ENCODE measurements at places on chromosomes 13 and 19.

DNA sequence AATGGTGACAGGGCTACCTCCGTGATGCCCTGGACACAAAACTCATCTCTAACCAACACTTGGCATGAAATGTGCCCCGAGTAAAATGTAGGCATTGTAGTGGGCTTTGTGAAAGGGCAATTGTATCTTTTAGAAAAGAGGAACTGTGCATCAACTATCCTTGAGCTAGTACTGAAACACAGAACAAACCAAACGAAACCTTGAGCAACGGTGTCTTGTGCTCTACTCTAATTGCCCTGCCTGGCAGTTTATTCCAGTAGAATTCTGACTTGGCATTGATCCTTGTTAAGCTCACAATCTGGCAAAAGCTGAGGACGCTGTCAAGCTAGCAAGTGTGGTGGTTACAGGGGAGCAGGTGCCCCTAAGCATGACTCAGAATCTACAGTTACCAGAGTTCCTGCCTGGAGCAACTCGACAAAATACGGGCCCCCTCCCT lies 707.1 kb upstream of the SPRY2 start:
- no peak for DNase-seq

- no peak for DNase-seq
Observed at GRCh38 chr13:49622174-49622946, 5.9 kb upstream of the ARL11 start.

DNA sequence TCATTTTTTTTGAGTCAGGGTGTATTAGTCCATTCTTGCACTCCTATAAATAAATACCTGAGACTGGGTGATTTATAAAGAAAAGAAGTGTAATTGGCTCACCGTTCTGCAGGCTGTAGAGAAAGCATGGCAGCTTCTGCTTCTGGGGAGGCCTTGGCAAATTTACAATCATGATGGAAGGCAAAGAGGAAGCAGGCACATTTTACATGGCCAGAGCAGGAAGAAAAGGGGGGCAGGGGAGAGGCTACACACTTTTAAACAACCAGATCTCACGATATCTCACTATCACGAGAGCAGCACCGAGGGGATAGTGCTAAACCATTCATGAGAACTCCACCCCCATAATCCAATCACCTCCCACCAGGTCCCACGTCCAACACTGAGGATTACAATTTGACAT lies 44.5 kb upstream of the MIR17HG start:
- DNase-seq = no peak

GRCh38 chr13:39811696-39812095 lies 156.2 kb downstream of the COG6 start:
- no peak for DNase-seq

GRCh38 chr19:13729859-13730258 lies 34.5 kb upstream of the MRI1 start:
- DNase-seq = no peak

GRCh38 chr13:69828527-69828926 lies 279.1 kb upstream of the ATXN8OS start:
- no peak for DNase-seq

GRCh38 chr19:7663706-7664105 lies 5.1 kb upstream of the RETN start:
- no peak for DNase-seq

DNA sequence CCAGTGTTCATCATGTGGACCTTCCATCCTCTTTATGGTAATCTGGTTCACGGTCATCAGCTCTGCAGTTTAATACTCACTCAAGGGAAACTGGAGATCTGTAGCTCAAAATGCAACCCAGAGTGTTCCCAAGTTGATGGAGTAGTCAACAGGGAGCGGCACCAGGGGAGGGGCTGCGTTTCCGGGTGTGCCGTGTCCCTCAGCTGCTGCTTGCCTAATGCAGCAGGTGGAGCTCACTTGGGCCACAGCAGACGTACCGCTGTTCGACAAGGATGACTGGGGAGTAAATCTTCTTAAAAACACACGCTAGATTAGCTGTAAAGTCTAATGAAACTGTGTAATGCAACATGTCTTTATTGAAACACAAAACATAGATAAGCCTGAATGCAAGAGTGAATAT lies 81.1 kb downstream of the TNFSF13B start:
- DNase-seq = no peak

DNA sequence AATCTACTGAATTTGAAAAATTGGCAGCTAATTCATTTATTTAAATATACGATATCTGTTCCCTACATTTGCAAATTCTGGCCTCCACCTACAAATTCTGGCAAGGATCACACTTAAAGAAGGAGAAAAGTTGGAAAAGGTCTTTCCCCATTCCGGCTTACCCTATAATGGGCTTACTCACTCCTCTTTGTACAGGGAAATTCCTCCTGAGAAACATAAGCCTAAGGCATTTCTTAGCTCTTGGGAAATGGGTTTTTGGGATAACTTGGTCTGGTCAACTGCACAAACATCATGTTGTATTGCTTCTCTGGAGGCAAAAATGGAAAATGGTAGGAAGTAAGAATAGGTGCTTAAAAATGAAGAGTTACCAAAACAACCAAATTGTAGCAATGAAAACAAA lies 25.5 kb downstream of the KCTD12 start:
- no peak for DNase-seq

DNA sequence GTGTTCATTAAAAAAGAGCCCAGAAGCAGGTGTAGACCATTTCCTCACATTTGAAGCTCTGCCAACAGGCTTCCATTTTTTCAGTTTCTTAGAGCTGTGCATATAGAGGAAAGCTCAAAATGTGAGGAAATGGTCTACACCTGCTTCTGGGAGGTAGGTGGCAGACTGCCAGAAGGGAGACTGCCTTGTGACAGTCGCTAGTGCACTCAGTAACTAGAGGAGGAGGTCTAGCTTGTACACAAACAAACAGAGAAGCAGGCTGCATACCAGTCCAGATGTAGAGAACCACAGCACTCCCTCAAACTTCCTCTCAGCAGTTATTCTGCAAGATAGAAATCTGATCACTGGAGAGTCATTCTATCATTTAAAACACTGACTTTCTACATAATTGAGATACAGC lies 800.2 kb downstream of the EFNB2 start:
- DNase-seq = no peak

DNA sequence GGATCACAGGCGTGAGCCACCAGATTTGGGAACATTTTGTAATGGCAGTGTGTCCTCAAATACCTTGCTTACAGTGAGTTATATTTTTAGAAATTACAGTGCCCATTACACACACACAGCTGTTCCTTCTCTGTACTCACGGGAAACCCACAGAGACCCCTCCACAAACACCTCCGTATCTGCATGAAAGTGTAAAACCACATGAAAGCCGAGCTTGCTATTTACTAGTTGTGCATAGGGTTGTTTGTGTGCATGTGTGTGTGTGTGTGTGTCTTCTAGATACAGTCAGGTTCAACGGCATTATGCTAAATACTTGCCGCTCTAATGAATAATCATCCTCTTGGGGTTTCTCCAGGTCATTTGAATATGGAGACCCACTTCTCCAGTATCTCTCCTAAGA lies 22.3 kb upstream of the LILRA2 start:
- DNase-seq = no peak

- no peak for DNase-seq
Observed at GRCh38 chr19:38737281-38737865, 6.9 kb downstream of the CAPN12 start.

GRCh38 chr13:111304041-111304544 lies 16.3 kb upstream of the TEX29 start:
- no peak for DNase-seq

GRCh38 chr19:11464333-11465265 lies 16.2 kb downstream of the ELAVL3 start:
- DNase-seq = no peak

- no peak for DNase-seq
Observed at GRCh38 chr19:2254064-2254872, 1.9 kb downstream of the JSRP1 start.

- DNase-seq = no peak
Observed at GRCh38 chr19:19816679-19817078, 4.9 kb downstream of the ZNF506 start.

DNA sequence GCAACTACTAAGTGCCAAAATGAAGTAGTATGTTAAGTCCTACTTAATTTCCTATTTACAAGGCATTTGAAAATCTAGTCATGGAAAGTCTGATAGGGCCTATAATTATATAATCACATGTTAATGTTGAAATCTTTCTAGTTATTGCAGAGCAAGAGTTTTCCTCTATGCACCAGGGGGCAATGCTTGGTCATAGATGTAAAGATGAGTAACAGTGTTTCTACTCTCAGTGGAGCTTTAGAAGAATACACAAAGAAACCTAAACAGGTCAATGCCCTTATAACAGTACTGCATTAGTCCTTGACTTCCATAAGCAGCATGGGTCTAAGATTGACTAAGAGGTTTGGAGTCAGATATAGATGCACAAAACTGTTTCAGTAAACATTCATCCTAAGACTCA lies 218.7 kb downstream of the KCTD12 start:
- no peak for DNase-seq

DNA sequence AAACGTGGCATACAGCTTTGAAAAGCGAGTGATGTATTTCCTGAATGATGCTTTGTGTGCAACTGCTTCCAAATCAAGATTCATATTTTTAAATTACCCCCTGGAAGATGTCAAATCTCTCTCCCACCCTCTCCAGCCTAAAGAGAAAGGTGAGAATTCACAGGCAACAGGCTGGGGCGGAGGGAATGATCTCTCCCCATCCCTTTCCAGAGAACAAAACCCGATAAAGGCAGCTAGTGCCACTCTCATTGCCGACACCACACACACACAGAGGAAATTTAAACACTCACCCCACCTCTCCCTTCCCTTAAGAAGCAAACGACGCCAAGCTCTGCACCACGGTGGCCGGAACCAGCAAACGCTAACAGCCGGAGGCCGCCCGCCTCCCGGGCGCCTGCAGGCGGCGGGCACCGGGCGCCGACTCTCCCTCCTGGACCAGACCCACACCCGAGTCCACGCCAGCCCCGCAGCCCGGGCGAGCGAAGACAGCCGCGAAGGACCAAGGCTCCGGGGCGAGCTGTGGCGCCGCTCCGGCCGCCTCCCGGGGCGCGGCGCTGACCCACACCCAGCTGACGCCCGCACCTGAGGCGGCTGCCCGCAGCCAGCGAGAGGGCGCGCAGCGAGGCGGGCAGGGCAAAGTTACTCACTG lies 477 bp downstream of the LNX2 start:
- DNase-seq = peak; percentile 5

Measured in stimulated activated CD4-positive, alpha-beta T cell treated with anti-CD3 and anti-CD28 coated beads, Interleukin-1b, Interleukin-23, amount 100 ng/mL, for 24 hours (primary cell).